HL-60 (cell line): ENCODE measurements at places on chromosomes 7 and 10.
A peak's percentile ranks its signal among the peaks of the same experiment; 100 is the strongest.

DNA sequence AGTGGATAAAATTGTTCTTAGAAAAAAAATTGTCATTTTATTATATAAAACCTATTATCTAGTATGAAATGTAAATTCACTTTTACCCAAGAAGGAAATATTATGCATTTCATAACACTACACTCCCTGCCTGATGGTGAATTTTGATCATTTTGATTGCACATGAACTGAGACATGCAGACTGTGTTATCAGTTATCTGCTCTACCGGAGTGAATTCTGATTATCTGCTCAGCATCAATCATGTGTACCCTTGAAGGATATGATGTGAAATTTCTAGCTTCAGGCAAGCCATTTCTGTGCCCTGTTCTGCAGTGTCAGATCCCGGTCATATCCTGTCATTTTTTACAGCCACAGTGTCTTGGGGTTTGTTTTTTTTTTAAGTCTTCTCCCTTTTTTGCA, 85.0 kb upstream of the FGL2 start:
- DNase-seq: no peak

GRCh38 chr7:7102906-7103305, 79.4 kb upstream of the C1GALT1 start:
- DNase-seq: no peak

DNA sequence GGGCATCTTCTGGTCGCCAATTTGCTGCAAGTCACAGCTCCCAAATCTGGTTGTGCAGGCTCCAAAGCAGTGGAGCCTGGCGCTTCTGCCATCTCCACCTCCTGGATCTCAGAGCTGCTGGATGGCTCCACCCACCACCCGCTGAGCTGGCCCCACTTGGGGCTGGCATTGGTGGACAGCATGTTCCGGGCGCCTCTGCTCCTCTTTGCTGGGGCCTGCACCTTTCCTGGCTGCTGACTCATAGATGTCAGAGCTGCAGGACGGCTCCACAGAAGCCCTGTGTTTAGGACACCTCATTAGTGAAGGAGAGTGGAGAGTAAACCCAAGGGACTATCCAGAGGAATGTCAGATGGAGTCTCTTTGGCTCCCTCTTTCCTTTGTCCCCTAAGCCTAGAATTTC, 27.4 kb downstream of the MAPK8 start:
- no peak for DNase-seq

GRCh38 chr10:5776136-5776880, 36.9 kb downstream of the GDI2 start:
- no peak for DNase-seq

DNA sequence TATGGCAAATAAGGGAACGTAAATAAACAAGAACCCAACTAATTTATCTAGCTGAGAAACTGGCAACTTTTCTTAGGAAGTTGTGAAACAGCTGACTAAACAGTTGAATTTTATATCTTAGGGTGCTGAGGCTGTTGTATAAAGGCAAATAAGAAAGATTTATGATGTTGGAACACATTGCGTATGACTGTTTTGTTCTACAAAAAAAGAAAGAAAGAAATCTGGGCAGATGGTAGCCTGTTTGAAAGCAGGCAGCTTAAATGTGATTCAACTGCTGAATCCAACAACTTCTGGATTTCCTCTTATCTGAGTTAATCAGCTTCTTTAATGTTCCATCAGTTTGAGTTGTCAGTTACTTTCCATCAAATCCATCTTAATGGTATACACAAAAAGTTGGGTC, 214.5 kb downstream of the SNX13 start:
- no peak for DNase-seq

DNA sequence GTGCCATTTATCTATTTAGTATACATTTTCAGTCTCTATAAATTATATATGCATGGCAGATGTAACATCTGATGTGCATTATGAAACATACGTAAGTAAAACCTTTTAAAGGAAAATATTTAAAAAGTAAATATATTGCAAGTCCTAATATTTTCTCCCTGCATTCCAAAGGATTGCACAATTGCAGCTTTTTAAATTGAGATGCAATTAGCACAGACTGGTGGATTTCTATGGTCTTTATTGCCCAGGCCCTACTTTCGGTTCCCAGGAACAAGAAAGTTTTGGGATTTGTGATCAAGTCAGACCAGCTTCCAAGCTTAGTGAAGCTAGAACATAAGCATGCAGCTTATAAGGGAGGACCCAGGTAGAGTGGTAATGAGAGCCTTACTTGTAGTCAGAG, 337.8 kb downstream of the NRG3 start:
- DNase-seq: no peak

- no peak for DNase-seq
Measured at GRCh38 chr10:61592581-61592980, 70.1 kb upstream of the CABCOCO1 start.

GRCh38 chr7:70743531-70744325, 388.2 kb upstream of the GALNT17 start:
- DNase-seq: no peak

- no peak for DNase-seq
Measured at GRCh38 chr10:93437946-93438612, 44.1 kb downstream of the MYOF start.

- DNase-seq: no peak
Measured at GRCh38 chr10:114256822-114257221, 17.8 kb downstream of the VWA2 start.

GRCh38 chr7:100360135-100360854, 2.4 kb downstream of the PILRB start:
- DNase-seq: peak; percentile 64

DNA sequence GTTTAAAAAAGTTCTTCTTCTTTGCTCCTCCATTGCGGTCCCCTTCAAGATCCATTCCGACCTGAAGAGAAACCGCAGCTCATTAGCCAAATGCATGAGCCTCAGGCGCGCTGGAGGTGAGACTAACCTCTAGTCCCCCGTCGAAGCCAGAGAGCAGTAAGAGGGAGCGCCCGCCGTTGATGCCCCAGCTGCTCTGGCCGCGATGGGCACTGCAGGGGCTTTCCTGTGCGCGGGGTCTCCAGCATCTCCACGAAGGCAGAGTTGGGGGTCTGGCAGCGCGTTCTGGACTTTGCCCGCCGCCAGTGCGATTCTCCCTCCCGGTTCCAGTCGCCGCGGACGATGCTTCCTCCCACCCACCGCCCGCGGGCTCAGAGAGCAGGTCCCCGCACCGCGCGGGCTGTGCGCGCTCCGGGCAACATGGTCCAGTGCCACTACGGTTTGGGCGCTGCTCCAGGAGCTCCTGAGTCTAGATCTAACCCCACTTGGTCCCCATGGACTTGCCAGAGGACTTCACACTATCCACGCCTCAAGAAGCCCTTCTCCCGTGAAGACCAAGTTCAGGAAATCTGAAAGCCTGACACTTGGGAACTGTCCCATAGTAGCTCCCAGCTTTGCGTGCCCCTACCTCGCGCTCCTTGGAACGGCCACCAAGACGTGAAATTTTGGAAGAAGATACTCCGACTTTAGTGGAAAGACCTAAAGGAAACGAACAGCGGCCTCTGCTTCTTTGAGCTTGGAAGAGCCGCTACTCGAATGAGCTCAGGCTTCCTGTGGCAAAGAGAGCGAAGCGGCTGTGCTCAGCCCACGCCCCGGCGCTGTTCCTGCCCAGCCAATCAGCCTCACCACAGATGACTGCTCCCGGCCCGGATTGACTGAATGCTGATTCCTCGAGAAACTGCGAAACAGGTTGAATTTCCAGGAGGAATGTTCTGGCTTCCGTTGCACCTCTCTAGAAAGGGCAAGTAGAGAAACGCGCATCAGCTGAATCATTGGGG, at the start of gene ABCB1:
ABCB1 (minus strand) TSS at position 755 of the 995 bp plus-strand sequence; CDS start at position 55, 700 bp downstream.
- DNase-seq: no peak

DNA sequence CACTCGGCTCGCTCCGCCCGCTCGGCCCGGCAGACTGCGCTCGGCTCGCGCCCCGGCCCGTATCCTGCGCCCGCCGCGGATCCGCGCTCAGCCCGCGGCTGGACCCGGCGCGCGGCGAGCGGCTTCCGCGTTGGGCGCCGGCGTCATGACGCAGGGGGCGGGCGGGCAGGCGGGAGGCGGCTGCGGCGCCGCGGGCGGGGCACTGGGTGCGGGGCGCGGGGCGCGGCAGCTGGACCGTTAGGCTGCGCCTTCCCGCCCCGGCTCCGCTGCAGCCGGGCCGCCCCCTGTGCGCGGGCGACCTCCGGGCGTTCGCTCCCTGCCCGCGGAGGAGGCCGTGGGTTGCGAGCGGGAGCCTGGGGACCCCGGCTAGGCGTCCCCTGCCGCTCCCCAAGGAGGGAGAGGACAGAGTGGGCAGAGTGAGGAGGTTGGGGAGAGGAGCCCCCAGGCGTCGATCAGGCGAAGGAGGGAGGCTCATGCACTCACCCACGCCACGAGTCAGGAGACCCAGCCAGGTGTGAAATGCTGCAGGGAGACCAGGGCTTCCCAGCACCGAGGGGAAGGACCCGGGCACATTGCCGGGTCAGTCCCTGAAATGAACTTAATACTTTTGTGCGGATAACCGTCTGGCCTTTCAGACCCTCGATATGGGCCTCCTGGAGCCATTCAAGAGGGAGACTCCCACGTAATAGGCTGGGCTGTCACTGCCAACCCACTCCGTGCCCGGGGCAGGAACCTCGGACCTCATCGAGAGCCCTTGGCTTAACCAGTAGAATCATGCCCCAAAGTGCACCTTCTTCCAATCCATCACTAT, at the start of gene PIP4K2A:
PIP4K2A (minus strand) TSS at position 100 of the 811 bp plus-strand sequence. CDS start 252 bp downstream, outside the sequence.
- peak; percentile 22 for DNase-seq

- DNase-seq: no peak
Measured at GRCh38 chr7:157687845-157688532, 351.2 kb downstream of the DNAJB6 start.

DNA sequence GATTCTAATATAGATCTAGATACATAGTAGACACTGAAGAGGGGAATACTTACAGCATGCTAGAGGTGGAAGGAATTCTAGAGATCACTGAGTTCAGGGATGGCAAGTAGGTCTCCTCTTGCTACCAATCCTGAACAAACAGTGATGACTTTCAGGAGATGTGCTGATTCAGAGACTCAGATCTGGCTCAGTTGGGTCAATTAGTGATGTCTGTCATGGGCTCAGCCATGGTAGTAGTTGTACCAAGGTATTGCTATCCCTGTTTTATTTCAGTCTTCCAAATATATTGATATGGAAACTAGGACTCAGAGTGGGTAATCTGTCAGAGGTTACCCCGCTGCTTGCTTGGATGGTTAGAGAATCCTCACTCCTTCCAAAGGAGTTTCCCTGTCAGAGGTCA, 38.5 kb downstream of the UNC5B start:
- DNase-seq: no peak

- DNase-seq: no peak
Measured at GRCh38 chr10:73494213-73494612, 1.6 kb downstream of the PPP3CB start.

- DNase-seq: no peak
Measured at GRCh38 chr7:97204821-97205220, 87.3 kb downstream of the SDHAF3 start.

DNA sequence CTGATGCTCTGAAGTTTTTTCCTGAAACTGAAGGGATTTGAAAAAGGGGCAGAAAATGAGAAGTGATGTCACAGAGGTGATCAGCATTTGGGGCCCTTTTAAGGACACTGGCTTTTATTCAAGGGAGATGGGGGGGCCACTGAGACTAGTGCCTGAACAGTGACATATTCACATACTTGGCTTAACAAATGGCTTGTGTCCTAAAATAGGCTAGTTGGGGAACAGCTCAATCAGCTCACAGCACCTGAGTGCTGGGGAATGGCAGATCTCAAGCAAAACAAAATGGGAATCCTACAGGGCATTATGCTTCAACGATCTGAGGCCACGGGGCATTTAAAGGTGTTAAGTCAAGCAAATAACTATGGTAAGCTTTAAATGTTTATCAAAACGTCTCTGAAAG, 90.1 kb downstream of the UBE2H start:
- DNase-seq: no peak

DNA sequence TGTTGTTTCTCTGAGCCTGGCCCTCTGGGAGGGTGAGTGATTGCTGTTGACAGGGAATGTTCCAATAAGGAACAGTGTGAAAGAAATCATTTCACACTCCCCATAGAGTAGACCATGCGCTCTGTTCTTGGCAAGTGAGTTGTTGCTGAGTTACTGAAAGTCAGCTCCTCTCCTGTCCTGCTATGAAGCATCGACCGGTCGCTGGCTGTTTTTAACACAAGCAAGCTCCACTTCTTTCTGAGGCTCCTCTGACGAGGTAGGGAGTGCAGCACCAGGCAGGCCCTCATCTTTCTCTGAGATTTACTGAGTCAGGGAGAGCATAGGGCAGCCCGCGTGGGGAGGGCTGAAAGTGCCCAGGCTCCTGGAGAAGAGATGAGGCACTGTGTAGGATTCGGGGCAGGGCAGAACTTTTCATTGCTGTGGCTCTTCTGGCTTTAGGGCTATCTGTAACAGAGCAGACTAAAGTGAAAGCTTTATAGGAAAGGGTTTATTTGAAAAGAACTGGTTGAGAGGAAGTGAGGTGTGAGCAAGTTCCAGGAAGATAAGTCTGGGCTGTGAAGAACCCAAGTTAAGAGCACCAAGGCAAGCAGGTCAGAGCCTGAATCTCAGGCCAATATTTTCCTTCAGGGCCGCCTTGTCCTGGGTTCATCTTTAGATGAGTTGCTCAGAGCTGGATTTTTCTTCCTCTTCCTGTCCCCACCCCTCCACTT, 332.2 kb downstream of the CCSER2 start:
- DNase-seq: no peak

DNA sequence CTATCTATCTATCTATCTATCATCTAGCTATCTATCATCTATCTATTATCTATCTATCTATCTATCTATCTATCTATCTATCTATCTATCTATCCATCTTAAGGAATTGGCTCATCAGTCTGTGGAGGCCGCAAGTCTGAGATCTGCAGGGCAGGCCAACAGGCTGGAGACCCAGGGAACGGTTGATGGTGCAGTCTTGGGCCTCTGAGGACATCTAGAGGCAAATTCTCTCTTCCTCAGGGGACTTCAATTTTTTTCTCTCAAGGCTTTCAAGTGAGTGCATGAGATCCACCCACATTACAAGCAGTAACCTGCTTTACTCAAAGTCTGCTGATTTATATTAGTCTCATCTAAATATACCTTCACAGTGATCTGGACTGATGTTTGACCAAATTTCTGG, 197.0 kb downstream of the GLRX3 start:
- no peak for DNase-seq

- peak; percentile 81 for DNase-seq
Measured at GRCh38 chr10:73931767-73932619, 21.1 kb downstream of the PLAU start.

GRCh38 chr10:25704622-25705021, 229.4 kb upstream of the MYO3A start:
- no peak for DNase-seq

GRCh38 chr10:82757901-82758300, 882.9 kb downstream of the NRG3 start:
- no peak for DNase-seq

- DNase-seq: no peak
Measured at GRCh38 chr7:150329331-150330120, 6.2 kb upstream of the ACTR3C start.

DNA sequence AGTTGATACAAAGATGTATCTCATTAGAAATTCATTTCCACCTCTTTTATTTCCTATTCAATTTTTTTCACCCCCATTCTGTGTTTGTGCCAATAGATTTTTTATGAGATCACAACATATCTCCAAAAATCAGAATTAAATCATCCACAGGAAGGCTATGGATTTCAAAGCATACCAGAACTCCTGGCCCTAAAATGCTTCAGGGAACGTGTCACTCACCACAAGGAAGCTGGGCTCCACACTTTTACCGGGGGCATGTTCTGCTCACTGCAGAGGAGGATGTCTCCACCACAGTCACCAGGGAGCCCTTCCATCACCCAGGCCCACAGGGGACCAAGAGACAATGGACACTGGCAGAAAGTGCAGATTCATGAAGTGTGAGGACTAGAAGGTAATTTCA, 456.8 kb downstream of the KCNMA1 start:
- no peak for DNase-seq

- DNase-seq: no peak
Measured at GRCh38 chr10:45463244-45464116, 89.5 kb downstream of the ALOX5 start.

GRCh38 chr10:97173036-97173435, 12.7 kb downstream of the SLIT1 start:
- no peak for DNase-seq
